ENCODE measurements at places on chromosomes 7 and 10.

DNA sequence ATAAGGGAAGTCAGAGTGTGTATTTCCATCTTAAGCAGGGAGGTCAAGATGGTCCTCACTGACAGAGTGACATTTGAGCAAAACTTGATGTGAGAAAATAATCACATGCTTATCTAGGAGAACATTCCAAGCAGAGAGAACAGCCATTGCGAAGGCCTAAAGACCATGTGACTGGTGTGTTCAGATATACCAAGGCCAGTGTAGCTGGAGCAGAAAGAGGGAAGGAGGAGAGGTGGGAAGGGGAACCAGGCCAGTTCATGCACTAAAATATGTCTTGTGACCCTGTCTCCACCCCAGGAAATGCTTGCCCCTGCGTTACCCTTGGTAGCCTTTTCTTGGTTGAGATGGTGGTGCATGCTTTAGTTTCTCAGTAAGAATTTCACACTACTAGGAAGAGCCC is 77.4 kb downstream of the CACNB2 start:
- no peak for DNase-seq

- no peak for DNase-seq
Measured at GRCh38 chr10:97117372-97117771, 68.4 kb downstream of the SLIT1 start.

- no peak for DNase-seq
Measured at GRCh38 chr7:6179620-6180343, 92.6 kb downstream of the CYTH3 start.

DNA sequence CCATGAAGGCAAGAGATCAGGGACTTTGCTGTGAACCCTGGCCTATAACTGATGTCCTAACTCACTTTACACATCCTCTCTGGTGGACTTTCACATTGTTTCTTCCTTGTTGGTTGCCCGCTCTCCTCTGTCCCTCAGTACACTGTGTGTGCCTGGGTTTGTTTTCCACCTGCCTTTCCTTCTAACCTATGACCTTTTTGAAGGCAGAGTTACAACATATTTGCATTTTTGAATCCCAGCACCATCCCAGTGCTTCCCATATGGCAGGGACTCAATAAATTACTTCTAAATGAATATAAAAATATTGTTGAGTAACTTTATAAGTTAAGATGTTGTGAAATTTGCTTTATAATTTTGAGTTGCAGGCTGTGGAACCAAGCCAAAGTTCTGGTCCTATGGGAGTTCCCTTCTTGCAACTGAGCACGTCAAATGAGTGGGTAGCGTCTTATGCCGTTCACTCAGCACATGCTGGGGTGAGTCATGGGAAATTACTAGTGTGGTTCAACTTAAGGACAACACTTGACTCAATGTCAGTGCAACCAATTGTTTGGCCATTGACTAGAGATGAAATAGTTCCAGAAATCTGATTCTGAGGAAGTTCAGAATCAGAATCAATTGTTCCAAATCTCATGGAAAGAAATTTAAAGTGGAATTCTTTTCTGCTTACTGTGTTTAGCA is 250.9 kb downstream of the TWIST1 start:
- peak; percentile 99 for DNase-seq

- no peak for DNase-seq
Measured at GRCh38 chr7:106339513-106340246, 54.9 kb upstream of the NAMPT start.

- DNase-seq: peak; percentile 68
Measured at GRCh38 chr7:4683884-4684565, 1.9 kb downstream of the FOXK1 start.

DNA sequence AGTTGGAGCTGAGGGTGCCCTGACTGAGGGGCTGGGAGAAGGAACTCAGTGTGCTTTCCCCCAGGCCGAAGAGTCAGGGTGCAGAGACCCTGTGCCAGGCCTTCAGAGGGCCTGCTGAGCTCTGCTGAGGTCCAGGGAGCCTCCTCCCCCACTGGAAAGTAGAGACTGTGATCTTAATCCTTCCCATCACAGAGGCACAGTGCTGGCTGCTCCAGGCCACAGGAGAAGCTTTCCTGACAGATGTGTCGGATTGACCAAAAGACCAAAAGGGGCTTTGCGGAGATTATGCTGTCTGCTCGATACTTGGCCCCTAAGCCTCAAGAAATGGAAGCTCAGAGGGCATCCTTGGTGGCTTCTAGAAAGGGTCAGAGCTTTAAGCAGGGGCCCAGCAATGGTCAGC is 32.9 kb upstream of the BTRC start:
- no peak for DNase-seq

DNA sequence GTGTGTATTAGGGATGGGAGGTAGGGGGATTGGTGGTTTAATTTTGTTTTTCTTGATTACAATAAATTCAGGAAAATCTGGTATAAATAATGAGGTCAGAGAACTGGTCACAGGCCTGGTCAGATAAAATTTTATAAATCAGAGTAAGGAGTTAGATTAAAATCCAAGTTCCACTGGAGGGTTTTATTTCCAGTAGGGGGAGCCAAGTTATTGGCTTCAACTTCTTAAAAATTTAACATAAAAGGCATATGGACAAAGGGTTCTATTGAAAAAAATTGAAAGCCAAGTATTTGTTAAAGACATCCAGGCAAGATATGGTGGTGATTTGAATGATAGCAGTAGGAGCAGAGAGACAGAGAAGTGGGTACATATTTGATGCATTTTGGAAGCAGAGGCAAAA is 763.3 kb downstream of the SORCS1 start:
- DNase-seq: peak; percentile 77

DNA sequence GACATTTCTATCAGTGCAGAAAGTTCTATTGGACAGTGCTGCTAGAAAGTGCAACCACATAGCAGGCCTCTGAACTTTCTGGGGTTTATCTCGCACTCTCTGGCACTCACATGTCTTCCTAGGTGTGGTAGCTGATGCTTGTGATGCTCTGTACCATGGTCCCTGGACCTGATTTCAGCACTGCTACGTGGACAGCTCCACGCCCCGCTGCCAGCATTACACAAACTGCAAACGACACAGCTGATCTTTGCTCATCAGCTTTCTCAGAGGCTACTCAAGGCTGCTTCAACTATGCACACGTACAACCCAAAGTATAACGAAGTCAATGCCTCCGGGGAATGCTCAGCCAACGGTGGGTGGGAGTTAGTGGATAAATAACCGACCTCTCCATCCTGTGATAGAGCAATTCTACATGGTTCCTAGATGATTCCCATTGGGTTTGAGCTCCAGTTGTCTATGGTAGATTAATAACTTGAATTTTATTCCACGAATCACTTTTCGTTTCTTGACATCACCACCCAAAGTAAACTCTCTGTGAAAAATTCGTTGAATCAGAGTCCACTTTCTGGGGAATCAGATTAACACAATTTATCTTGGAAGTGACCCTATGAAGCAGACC is 302.5 kb downstream of the ACTR3B start:
- no peak for DNase-seq

GRCh38 chr7:104414216-104414615 is 85.8 kb downstream of the LHFPL3 start:
- DNase-seq: no peak

DNA sequence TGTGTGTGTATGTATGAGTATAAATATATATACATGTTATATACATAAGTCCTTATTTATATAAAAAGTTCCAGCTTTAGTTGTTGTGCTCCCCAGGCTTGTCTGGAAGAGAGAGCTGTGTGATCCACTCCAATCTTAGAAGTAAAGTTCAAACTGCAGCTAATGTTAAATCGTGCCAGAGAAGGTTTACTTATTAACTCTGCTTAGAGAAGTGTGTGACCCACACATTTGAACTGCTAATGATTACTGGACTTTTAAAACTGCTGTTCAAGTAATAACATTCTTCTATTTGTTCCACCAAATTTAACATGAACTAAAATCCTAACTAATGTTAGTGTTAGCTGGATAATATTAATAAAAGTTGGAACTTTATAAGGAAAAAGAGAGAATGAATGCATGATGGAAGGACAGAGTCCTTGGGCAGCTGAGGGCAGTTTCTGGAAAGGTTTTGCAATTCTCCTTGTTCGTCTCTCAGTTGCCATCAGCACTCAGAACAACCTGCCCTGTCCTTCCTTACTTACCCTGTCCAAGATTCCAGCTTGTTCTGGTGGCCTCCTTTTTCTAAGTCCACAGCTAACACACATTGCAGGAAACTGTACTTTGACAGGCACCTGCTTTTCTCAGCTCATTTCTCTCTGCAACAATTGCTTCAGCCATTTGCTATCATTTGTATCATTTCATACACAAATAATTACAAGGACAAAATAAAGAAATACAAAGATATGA is 162.6 kb downstream of the FAM107B start:
- no peak for DNase-seq

- DNase-seq: no peak
Measured at GRCh38 chr10:118407777-118408176, 65.7 kb upstream of the FAM204A start.

DNA sequence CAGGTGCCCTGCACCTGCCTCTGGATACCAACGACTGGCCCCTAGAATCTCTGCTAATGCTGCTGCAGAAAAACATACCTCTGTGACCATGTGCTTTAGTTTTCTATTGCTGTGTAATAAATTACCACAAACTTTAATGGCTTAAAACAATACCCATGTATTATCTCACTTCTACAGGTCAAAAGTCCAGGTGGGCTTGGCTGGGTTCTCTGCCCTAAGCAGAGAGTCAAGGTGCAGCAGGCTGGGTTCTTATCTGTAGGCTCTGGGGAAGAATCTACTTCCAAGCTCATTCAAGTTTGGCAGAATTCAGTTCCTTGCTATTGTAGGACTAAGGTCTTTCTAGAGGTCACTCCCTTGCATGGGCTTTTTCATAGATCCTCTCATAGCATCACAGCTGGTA is 52.3 kb downstream of the CCDC71L start:
- DNase-seq: no peak

GRCh38 chr10:11728353-11728752 is 13.8 kb upstream of the ECHDC3 start:
- DNase-seq: no peak

DNA sequence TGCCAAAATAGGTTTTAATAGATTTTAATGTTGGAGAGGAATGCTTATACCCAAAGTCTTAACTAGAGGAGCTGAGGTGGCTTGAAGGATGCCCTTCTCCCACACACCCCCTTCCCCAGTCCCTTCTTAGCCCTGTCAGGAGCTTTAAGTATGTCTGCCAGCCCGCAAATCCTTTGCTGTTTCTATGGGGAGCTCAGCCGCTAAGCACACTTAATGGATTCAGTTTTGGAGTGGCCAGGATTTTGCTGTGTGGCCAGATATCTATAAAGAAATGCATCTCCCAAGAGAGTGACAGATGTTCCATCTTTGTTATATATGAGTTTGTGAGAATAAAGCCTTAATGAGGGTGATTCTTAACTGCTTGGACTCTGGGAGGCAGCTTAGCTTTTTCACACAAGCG is 152.9 kb upstream of the ZNF32 start:
- no peak for DNase-seq

DNA sequence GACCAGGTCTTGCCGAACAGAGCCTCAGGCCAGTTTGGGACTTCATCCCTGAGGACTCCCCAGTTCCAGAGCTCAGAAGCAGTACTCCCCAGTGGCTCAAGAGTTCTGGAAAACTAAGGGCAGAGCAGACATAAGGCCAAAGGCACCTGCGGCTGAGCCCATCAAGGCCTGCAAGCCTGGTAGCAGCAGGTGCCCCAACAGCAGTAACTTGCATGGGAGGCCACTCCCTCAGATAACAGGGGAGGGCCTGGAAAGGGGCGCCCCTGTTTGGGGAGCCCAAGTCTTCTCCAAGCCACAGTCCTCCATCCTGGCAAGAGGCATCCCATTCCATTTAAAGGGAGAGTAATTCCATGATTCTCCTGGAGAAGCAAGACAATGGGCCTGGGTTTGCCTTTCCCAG is 13.0 kb downstream of the POLL start:
- DNase-seq: no peak

- DNase-seq: no peak
Measured at GRCh38 chr7:109354000-109354399, 784.3 kb downstream of the DNAJB9 start.

- no peak for DNase-seq
Measured at GRCh38 chr10:34430685-34431084, 384.4 kb downstream of the PARD3 start.

GRCh38 chr7:135160098-135160857 is 10.2 kb downstream of the CYREN start:
- peak; percentile 4 for DNase-seq

DNA sequence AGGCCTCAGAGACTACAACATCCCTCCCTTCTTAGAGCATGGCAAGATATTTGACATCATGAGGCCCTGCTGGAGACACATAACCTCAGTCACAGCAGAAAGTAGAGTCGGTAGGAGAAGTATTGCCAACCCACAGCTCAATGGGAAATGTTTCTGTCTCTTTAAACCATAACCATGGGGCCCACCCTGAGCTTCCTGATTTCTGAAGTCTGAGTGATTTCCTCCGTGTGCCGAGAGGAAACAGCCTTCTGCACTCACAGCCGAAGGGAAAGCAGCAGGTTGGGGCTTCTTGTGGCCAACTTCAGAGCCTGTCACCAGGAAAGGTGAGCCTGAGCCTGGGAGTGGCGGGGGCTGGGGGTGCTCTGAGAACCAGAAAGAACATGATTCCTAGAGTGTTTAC is at the start of gene GIMAP1:
Gene GIMAP1, plus strand, starts transcription at position 246 of the 400 bp plus-strand sequence. CDS start 2,435 bp downstream, outside the sequence.
- no peak for DNase-seq

DNA sequence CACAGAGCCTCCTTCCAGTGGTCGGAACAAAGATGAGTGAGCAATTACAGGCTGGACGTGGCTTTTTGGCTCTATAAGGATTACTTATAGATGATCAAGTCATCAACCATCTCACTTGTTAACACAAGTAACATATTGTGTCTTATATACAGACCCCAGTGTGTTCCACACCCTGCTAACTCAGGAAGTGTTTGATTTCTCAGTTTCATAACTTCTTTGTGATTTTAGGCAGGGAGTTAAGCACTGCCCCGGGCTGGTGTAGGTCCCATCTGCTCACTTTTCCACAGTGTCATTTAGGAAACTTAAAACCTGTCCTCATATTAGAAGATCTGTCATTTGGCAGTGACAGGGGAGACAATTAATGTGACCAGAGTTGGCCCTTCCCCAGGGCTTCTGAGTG is 6.2 kb downstream of the FOXI2 start:
- no peak for DNase-seq

DNA sequence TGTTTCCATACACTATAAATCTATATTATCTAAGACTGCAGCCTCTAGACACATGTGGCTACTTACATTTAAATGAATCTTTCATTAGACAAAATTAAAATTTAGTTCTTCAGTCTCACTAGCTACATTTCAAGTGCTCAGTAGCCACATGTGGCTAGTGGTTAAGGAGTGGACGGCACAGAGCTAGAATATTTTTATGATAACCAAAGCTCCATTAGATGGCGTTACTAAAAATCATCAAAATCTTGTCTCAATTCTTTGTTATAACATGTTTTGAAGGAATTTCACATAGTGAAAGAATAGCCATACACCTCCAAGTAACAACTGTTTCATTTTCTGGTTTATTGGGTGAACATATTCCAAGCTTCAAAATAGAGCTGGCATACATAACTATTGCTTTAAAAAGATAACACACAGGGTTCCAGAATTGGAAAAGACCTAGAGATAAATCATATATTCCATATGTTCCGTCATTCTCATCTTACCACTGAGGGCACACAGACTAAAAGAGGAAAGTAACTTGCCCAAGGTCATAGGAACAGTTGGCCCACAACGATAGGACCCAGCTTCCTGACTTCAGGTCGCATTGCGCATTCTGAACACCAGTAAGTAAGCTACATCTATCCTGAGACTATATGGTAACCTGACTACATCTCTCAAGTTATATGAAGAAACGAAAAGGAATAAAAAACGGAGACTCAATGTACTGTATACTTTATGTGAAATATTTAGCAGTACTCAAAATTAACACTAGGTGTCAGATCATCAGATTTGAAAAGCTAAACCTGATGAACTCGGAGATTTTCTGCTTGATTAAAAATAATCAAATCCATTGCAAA is 66.6 kb downstream of the CAV1 start:
- DNase-seq: peak; percentile 77

- no peak for DNase-seq
Measured at GRCh38 chr7:41816111-41816510, 113.2 kb upstream of the INHBA start.

All from adipocyte (in vitro differentiated cells).